ENCODE measurements at places on chromosomes 4 and X.

DNA sequence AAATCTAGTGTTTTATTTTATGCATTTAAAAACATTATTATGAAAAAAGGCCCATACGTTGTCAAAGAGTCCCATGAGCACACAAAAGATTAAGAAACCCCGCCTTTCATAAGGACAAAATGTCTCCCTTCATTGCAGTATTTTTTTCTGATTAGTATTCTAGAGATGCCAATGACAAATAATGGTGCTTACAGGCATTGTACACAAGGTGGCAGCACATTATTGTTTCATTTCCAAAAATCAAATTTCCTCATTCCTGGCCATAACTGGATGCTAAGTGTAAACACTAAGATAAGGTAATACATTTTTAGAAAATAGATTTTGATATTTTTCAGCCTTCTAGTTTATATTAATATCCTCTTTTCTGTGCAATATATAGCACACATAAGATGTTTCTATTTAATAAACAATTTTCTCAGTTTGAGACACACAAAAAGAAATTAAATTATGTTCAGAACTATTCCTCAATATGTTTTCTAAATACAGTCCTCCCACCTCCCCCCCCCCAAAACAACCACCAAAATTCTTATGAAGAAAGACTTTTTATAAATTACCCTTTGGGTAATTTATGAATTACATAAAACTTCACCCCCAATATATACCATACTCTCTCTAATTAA is 47.7 kb downstream of the TIGD2 start:
- DNase-seq: peak; percentile 40

- DNase-seq: no peak
Measured at GRCh38 chr4:159048166-159048886, 54.6 kb upstream of the RAPGEF2 start.

DNA sequence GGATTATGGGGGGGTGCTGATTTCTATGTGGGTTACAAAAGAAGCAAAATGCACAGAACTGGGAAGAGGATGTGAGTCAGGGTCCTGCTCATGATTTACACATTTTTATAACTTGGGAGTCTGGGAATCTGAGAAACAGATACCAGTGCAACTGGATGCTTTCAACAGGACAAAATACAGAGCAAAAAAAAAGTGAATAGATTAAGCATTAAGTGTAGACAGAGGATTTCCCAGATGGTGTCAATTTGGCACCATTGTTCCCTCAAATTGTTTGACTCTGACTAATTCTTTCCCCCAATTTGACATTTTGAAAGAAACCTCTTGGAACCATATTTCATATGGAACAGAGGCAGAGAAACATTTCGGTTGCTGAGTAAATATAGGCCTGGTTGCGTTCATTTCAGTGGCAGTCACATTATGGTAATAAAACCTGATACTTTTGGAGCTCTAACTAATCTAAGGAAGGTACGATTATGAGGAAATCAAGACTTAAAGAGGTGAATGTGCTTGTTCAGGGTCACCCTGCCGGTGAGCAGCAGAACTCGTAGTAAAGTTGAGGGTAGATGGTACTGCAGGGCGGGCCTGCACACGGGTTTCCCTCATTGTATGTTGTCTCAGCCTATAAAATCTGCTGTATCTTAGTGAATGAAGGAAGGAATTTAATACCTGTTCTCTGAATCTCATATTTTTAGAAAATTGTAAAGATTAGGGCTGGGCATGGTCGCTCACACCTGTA is 18.7 kb upstream of the CDKL5 start:
- DNase-seq: no peak

DNA sequence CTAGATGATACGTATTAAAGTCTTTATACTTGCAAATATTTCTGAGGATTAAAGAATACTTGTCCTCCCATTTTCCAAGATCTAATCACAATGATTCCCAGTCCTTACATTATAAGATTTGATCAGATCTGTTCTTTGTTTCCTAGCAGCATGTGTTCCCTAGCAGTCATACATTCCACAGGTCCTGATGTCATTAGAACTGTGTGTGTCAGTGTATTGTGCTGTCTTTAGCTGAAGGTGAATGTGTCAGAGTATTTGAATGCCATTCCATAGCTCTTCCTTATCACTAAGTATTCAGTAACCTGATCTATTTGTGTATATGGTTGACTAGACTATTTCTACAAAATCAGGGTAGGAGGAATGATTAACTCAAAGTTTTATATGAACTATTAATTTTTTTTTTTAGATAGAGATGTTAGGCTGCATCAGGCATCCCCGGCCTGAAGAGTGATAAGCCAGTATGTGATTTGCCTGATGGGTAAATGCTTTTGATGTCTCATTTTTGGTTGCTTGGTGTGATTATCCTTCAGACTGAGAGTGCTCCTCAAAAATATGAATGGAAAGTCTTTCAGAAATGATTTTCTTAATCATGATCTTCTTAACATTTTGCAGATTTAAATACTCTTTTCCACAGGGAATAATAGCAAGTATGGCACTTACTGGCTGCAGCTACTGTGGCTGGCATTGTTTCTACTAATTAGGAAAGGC is 4.4 kb downstream of the ADGRL3 start:
- DNase-seq: no peak

DNA sequence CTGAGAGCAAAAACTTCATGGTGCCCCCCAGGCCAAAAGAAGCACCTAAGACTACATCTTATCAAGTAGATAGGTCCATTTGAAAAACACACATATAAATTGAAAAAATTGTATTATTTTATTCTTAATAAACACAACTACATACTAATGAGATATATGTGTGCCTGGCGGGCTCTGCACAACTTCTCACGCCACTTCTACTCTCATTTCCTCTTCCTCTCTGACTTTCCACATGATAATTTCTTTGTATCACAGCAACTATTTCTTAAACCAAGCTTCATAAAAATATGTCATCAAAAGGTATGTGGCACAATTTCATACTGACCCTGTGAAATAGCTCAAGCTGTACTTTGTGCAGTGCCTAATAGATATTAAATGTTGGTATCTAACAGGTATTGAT is 10.7 kb upstream of the NPY2R start:
- no peak for DNase-seq

- DNase-seq: no peak
Measured at GRCh38 chrX:133290076-133290475, 71.9 kb upstream of the TFDP3 start.

DNA sequence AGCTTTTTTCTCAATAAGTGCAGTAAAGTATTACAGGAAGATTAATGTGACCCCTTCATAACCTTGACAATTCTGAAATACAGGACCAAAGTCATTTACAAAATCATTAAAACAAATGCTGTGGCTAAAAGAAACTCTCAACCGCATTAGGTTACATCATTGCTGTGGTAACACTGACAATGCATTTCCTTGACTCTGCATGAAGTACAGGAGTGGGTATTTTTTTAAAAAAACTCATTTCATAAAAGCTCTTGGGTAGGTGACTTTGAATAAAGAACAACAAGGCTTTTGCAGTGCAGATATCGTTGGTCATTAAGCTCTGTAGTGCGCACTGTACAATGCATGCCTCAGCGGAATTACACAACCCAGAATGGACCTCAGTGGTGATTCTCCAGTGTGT is 23.4 kb upstream of the XK start:
- no peak for DNase-seq

- peak; percentile 95 for DNase-seq
Measured at GRCh38 chr4:121408-122084, 2.8 kb upstream of the ZNF718 start.

DNA sequence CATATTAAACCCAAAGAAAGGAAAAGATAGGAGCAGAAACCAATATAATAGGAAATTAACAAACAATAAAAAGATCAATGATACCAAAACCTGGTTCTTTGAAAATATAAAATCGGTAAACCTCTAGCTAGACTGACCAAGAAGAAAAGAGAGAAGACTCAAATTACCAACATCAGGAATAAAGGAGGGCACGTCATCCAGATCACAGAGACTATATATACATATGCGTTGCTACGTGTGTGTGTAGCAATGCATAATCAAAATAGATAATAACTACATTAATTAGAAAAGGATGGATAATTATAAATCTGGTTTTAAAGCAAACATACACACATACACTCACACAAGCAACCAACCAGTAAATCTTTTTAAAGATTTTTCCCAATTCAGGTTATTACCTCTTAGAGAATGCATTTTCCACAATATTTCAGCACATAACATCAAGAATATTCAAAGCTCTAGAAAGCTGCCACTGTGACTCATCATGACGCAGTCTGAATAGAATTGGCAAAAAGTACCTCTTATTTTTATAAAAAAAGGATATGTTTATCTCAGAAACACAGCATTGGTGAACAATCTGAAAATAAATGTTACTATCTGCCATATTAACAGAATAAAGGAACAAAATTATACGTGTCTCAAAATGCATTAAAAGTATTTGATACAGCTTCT is 41.4 kb upstream of the USP9X start:
- DNase-seq: no peak

DNA sequence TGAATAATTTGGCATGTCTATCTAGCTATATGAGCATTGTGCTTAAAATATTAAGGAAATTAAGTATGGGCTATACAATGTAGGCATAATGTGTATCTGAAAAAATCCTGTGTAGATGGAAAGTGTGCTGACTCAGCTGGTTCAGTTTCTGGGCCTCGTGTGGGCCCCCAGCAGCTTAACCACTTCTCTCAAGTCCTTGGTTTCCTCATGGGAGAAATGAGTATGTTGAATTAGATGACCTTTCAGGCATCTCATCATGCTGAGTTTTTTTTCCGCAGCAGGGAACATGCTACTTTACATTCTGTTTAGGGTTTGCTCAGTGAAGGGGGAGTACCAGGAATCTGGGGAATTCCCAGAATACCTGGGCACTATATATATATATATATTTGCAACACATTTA is 30.5 kb downstream of the RHOH start:
- no peak for DNase-seq

DNA sequence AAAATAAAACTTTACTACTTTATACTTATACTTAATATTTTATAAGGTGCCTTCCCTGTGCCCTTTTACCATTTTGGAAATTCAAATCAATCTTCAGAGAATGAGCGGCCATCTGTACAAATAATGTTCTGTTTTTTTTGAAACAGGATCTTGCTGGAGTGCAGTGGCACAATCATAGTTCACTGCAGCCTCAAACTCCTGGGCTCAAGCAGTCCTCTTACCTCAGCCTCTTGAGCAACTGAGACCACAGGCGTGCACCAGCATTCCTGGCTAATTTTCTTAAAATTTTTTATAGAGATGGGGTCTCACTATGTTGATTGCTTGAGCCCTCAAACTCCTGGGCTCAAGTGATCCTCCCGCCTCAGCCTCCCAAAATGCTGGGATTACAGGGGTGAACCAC is 53.5 kb downstream of the FAM114A1 start:
- no peak for DNase-seq

- DNase-seq: no peak
Measured at GRCh38 chr4:18021470-18021719, 160 bp downstream of the LCORL start.

GRCh38 chr4:6509587-6509986 is 37.2 kb upstream of the PPP2R2C start:
- no peak for DNase-seq

GRCh38 chr4:74623041-74623440 is 171.3 kb downstream of the BTC start:
- DNase-seq: peak; percentile 74

GRCh38 chrX:57587607-57588006 is 4.2 kb upstream of the ZXDB start:
- DNase-seq: peak; percentile 19

Measured in Kasumi-1 (cell line).